ENCODE measurements at places on chromosomes 5 and 9.

GRCh38 chr5:52791366-52791765 is 3.6 kb downstream of the ITGA1 start:
- no peak for DNase-seq

DNA sequence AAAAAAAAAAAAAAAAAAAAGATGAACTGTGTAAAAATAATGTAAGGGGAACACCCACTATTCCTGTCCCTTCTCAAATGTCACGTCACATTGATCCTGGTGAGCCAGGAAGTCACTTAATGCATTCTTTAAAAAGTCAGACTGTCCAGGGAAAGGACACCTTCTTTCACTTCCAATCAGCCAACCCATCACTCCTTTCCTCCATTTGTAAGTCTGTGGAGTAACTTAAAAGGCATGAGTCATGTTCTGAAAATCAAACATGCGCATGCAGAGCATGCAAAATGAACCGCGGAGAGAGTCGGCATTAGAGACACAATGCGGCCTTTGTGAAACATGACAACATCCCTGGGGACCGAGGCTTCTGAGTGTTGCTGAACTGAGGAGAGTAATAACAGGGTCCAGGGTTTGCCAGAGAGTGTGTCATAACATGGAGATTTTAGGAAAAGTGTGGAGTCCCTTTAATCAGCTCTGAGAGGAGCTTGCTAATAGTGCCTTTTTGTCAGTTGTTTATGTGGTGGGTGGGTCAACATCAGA is 77.6 kb upstream of the SEMA6A start:
- no peak for DNase-seq

DNA sequence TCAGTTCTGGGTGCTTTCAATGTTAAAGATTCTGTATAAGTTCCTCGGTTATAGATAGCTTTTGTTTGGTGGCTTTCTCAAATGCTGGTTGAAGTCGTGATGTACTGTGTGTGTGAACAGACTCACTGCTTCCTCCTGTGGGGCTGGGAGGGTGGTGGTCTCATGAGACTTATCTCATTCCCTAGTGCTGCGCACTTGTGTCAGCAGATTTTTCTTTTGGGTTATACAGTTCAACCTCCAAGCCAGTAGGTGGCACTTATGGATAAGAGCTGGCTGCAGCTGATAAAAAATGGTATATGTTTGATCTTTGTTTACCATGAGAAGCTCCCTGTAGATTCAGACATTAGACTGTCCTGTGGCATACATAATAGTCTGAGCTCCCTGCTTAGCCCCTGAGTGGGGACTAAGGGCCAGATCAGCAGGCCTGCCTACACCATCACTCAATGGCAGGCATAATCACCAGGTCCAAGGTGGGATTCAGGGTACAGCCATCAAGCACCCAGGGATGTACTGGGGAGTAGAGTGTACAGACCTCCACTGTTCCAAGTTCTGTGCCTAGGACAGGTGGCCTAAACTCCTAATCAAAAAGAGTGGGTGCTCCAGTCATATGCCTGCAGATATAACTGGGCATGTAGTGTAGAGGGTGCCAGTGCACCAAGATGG is 174.2 kb downstream of the OXCT1 start:
- DNase-seq = no peak

GRCh38 chr9:96048956-96049831 is 173.7 kb downstream of the ERCC6L2 start:
- no peak for DNase-seq

GRCh38 chr9:19231126-19231903 is 822 bp downstream of the DENND4C start:
- peak; percentile 85 for DNase-seq

DNA sequence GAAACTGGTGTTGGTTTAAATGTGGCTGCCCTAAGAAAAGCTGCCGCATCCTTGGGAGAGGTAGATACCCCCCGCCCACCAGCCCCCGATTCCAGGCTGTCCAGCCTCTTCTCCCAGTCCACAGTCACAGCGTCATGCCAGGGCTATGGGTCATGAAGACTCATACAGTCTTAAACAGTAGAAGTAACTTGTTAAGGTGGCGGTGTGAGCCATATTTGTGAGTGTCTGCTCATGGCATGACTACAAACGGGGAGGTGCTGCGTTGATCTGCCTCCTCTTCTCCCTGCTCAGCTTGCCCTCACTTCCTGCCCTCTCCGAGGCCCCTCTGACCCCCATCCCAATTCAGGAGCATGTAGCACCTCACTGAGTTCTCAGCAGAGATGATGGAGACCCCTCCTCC is 20.8 kb downstream of the FGD3 start:
- DNase-seq = no peak

- peak; percentile 98 for DNase-seq
Observed at GRCh38 chr5:6766604-6767093, 53.4 kb downstream of the TENT4A start.

DNA sequence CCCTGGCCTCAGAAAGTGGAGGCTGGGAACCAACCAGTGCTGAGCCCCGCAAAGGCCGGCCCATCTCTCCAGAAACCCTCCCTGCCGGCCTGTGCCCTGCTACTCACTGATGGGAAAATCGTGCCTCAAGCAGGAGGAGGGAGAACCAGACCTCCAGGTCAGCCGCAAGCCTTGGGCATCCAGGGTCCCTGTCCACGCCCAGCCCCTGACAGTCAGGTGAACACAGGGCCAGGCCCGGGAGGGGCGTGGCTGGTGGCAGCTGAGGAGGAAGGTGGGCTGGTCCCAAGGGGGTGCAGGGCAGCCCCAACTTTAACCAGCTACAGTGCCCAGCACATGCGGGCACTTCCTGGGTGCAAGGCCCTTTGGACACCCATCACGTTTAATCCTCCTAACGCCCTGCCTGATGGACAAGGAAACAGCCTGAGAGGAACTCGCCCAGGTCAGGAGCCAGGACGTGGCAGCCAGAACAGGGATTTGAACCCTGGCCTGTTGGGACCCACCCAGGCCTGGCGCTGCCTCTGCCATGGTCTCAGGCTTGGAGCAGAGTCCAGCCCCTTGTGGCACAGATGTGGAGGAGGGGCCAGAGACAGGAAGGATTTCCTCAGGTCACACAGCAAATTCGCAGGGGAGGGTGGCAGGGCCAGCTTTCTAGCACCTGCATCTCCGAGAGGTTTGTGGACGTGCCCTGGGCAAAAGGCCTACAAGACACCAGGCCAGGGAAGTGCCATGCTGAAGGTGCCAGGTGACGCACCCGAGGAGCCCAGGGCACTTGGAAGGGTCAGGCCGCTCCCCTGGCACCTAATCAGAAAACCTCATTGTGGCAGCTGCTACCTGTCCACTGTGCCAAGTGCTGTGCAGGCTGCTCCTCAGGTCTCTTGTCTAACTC is 4.5 kb downstream of the RALGDS start:
- no peak for DNase-seq

- no peak for DNase-seq
Observed at GRCh38 chr5:157487358-157487757, 27.3 kb downstream of the NIPAL4 start.

DNA sequence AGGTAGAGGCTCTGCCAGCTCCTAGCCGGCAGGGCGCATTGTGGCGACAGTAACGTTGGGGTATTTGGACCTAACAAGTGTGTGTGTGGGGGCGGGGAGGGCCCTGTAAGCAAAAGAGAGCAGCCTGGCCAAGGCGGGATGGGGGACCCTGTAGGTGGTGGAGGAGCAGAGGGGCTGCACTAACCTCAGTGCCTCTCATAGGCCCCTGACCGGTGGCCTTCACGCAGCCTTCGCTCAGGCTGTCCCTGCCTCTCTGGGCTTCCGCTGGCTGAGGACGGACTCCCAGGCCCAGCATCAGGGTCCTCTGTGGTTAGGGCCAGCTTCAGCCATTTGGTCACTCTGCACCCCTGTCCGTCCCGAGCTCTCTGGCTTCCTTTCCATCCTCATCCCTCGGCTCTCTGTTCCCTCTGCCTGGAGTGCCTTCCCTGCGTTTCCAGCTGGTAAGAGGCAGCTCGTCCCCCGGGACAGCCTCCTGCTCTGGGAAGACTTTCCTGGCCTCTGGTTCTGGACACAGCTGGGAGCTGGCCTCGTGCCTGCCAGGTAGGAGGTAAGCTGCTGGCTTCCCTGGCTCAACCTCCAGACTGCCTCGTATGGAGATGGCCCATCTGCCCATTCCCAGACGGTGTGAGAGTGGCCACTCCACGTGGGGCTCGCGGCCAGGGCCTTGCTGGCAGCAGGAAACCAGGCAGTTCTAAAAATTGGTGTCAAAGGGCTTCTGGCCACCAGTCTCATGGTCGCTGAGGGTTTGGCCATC is 39.3 kb upstream of the PHYKPL start:
- no peak for DNase-seq

DNA sequence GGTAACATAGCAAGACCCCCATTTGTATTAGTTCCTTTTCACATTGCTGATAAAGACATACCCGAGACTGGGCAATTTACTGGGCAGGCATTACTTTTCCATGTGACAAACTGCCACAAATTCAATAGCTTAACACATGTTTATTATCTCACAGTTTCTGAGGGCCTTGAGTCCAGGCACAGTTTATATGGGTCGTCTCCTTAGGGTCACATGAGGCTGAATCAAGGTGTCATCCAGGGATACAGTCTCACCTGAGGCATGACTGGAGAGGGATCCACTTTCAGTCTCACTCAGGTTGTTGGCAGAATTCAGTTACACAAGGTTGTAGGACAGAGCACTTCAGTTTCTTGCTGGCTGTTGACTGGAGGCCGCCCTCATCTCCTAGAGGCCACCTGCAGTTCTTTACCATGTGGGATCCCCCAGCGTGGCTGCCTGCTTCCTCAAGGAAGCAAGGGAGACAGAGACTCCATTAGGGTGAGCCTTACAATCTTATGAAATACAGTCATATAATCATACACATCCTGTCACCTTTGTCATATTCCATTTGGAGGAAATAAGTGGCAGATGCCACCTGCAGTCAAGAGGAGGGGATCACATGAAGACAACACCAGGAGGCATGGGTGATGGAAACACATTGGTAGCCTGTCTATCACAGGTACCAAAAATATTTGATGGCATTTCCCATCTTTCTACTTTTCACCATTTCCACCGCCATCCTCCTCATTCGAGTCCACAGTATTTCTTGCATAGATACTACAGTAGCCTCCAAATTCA is 15.1 kb upstream of the ERAP1 start:
- DNase-seq = no peak
